ENCODE measurements at places on chromosomes 5 and 9.

DNA sequence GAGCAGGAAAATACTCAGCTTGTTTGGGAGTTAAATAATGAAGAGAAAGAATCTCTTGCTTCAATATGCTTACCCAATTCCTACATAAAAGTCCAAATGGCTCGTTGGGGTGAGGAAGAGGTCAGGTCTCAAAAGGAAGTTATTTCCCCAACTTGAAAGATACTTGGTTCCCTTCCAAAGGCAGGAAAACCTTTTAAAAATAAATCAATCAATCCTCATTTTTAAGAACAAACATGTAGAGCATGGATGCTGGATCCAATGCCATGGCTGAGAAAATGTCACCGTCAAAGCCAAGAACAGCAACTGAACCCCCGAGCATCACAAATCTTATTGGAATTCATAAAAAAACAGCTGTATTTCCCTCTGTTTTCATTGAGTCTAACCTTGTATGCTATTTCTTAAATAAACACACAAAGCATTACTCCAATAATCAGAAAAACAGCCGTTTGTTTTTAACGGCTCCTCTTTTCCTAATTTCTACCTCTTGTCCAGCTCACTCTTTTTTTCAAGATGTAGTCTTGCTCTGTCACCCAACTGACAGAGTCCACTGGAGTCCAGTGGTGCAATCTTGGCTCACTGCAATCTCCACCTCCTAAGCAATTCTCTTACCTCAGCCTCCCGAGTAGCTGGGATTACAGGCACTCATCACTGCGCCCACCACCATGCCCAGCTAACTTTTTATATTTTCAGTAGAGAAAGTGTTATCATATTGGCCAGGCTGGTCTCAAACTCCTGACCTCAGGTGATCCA is 140.7 kb downstream of the GNA14 start:
- DNase-seq, result no peak

- no peak for DNase-seq
Observed at GRCh38 chr9:1217076-1217475, 166.9 kb downstream of the DMRT2 start.

DNA sequence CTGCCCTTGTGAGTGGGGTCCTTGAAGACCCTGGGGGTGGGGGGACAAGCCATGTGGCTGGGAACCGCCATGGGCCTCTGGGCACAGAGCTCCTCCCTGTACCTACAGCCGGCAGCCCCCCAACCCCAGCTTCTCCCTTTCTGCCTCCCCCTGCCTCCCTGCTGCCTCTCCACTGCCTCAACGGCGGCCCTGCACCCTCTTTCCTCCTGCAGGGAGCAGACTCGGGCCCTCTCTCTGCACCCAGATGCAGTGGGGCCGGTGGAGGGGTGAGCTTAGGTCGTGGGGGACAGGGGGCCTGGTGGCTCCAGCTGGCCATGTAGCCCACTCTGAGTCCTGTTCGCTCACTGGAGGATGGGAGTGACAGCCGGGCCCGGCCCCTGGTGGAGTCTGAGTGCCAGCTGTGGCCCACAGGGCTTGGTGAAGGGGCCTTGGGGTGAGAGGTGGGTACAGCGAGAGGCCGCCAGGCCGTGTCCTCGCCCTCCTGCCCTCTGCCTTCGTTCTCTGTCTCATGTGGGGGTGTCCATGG is 139.3 kb upstream of the COL5A1 start:
- no peak for DNase-seq

DNA sequence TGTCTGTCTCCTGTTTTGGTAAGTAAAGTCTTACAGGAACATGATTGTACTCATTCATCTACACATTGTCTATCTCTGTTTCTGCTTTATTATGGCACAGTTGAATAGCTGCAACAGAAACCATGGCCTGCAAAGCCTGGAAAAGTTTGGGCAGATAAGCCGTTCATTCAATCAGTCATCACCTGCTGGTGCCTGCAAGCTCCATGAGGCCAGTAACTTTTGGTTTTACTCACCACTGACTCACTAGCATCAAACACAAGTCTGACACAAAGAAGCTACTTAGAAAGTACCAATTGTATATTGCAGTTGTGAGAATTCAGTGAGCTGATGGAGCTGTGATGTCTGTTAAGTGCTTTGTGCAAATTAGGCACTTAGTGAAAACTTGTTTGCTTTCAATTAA is 373.6 kb upstream of the SGCD start:
- no peak for DNase-seq

DNA sequence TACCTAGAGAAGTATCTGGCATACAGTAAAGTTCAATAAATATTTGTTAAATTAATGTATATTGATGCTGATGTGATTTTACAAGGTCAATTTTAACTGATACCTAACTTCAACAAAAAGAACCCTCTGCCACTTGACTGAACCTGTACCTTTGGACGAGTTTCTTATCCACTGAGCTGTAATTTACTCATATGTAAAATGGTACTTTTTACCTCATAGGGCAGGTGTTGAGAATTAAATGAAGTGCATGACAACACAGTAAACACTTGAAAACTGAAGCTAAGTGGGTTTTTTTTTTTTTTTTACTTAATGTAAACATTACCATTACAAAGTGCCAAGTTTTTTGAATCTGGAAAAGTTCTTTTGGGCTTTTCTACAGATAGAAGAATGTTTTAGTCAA is 15.4 kb downstream of the NIPSNAP3B start:
- no peak for DNase-seq

DNA sequence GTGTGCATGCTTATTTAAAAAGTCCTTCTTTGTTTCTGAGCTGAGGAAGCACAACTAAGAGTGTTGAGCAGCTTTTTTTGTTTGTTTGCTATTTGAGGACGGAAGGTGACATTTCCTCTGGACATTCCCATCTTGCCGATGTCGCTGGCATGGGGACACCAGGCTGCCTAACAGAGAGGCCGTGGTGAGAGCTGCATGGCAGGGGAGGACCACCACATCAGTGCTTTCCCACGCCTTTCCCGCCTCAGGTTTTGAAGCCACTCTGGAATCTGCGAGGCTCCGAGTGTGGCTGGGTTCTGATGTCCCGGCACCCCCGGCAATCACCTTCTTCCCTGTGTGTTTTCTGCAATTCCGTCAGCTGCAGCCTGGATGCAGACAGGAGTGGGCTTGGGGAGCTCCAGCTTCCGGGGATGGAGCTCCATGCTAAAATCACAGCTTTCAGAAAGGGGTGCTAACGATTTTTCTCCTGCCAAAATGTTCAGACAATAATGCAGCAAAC is 259.8 kb upstream of the IRX4 start:
- no peak for DNase-seq

- DNase-seq, result no peak
Observed at GRCh38 chr9:137593176-137593575, 2.9 kb upstream of the ZMYND19 start.
